ENCODE measurements at places on chromosomes 5 and 9.

DNA sequence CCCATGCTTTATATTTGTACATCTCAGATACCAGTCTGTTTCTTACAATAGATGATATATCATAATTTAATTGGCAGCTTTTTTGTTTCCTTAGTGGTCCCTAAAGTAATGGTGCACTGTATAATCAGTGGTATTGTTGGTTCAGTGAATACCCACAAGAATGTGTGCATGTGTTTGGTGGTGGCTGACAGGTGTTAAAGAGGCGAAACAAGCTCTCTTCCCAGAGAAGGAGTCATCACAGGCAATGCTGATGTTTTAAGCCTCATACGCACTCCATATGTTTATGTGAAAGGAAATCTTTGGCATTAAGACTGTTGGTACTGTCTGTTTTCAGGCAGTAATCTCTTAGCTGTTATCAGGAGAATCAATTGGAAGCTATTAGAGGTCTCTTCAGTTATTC, 49.2 kb upstream of the KIAA1958 start:
- DNase-seq: no peak

- no peak for DNase-seq
These were observed 206.4 kb upstream of the TRIM32 start for GRCh38 chr9:116480700-116481099.

DNA sequence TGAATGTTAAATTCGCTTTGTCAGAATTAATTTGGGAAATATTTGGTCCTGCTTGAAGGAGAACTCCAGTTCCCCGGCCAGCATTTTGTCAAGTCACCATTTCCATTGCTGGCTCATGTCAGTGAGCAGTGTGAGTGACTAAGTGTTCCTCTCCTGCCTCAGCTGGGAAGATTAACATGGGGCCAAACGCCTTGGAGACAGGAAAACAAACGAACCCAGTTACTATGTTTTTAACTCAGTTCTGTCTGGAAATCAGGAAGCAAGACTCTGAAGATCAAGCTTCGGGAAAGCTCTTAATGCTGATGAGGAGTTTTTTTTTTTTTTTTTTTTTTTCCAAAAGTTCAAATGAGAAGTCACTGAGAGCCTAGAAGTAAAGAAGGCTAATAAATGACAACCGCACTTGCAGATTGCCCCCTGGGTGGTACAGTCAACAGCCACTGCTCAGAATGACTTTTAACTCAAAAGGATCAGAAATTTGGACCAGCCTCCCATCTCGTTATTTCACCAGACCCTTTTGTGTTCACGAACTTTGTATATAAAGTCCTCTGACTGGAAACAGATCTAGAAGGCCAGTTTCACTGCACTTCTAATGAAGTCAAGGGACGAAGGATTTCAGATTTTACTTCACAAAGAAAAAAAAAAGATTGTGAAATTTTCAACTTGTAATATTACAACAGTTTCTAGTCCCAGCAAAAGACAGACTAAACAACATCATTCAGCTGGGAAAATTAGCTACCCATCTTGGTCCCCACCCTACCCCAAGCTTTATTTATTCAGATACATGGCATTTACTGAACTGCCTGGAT, 121.3 kb downstream of the LHFPL2 start:
- DNase-seq: no peak

GRCh38 chr9:22044583-22044982, 35.5 kb upstream of the CDKN2B start:
- DNase-seq: no peak

DNA sequence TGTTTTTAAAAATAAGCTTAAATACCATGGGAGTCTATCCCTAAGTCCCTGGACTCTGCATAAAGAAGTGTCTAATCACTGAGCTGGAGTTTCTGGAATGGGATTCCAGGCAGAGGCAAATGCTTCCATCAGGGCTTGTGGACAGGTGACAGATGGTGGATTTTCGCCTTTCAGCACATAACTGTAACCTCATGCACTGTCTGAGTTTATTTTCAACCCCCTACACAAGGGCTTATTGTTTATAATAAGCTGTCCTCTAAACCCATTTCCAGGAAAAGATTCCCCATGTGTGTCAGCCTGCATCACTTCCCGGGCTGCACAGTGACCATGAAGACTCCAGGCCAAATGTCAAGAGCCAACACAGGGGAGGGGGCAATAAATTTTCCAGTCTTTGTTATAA, 264.0 kb downstream of the PIK3R1 start:
- no peak for DNase-seq

DNA sequence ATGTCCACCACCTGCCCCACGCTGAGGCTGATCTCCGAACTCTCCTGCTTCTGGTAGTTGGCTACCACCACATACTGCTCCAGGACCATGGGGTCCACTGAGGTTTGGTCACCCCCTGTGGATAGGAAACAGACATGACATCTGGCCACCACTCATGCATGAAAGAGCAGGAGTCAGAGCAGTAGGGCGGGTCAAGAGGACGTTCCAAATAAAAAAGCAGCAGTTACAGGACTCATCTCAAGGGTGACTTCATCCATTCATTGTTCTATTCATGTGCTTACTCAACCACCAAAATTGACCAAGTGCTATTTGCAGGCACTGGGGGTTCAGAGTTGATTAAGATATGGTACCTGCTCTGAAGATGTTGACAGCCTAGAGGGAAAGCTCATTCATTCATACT, 79.2 kb upstream of the UBTD2 start:
- DNase-seq: no peak

- DNase-seq: no peak
These were observed 228.5 kb downstream of the PIK3R1 start for GRCh38 chr5:68444048-68444447.

- DNase-seq: no peak
These were observed 417.0 kb downstream of the MAN2A1 start for GRCh38 chr5:110106750-110107149.

- no peak for DNase-seq
These were observed 6.2 kb upstream of the TRIM7 start for GRCh38 chr5:181211208-181211607.

- DNase-seq: no peak
These were observed 34.9 kb downstream of the PNPLA7 start for GRCh38 chr9:137515338-137515724.

DNA sequence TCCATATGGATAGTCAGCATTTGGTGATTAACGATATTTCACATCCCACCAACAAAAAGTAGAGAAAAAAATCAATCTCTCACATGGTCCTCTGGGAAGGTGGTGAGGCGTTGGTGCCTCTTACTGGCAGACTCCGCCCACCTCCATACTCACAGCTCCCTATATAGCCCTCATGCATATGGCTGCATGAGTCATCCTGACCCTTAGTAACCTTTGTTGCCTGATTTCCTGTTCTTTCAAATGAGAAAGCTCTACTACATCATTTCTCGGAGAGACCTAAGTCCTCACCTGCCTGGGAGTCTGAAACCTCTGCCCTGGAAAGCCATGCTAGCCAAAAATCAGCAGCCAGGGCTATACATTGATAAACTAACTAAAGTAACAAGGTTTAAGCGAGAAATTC, 33.3 kb upstream of the ABCA1 start:
- no peak for DNase-seq

GRCh38 chr5:105413406-105413990, 1850.9 kb upstream of the NUDT12 start:
- no peak for DNase-seq

DNA sequence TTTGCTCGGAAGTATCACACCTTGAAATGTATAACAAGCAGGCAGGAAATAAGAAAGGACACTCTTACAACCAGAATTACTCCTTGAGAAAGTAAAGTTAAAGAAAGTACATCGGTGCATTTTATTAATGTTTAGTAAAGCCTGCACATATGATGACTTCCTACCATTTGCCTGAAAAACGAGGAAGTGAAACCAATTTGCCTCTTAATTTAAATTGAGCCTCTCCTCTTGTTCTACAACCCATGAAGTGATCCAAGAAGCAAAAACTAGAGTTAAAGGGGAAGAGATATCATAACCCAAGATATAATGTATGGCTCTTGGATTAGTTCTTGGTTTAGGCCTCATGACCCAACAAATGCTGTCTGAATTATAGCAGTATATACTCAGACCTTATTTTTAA, 95.6 kb downstream of the GNAQ start:
- no peak for DNase-seq

GRCh38 chr9:135514342-135515082, 6.7 kb upstream of the LCN1 start:
- no peak for DNase-seq

DNA sequence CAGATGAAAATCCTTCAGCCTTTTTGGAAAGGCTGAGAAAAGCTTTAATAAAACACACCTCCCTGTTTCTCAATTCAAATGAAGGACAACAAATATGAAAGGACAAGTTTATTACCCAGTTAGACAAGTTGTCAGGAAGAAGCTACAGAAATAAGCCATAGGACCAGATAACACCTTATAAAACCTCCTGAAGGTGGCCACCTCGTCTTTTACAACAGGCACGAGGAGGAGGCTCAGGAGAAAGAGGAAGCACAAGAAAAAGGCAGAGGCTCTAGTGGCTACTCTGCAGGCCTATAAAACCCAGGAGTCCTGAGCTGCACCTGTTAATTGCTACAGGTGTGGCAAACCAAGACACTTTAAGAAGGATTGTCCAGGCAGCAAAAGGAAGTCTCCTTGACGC, 352.1 kb upstream of the CDH18 start:
- DNase-seq: no peak

DNA sequence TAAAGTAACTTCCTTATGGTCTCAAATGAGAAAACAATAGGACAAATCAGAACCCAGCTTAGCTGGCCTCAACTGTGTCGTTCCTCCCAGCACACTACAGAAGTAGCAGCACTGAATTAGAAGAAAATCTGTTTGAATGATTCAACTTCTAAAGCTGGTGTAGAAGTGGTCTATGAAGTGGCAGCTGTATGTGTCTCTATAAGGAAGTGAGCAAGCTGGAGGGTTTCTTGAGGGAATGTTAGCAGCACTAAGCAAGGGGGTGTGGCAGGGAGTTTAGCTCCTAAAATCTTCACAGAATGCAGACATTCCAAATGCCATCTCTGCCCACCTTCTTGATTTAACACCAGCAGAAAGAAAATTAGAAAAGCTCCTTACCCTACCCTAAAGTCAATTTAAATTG, 4.1 kb downstream of the KLF9 start:
- DNase-seq: no peak

- no peak for DNase-seq
These were observed 1774.7 kb upstream of the ACO1 start for GRCh38 chr9:30609713-30610112.

DNA sequence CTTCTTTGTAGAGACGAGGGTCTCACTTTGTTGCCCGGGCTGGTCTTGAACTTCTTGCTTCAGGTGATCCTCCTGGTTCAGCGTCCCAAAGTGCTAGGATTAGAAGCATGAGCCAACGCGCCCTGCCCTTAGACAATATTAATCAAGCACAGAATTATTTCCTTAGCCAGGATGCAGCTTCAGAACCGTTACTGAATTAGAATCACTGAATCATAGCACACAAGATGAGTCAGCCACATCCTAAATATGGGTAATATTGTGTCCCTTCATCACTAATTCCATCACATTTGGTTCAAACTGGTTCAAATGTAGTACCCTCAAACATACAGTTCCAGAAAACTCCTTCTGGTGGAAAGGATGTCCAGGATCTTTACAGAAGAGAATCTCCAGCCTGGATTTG, 82.7 kb downstream of the BNC2 start:
- DNase-seq: no peak

DNA sequence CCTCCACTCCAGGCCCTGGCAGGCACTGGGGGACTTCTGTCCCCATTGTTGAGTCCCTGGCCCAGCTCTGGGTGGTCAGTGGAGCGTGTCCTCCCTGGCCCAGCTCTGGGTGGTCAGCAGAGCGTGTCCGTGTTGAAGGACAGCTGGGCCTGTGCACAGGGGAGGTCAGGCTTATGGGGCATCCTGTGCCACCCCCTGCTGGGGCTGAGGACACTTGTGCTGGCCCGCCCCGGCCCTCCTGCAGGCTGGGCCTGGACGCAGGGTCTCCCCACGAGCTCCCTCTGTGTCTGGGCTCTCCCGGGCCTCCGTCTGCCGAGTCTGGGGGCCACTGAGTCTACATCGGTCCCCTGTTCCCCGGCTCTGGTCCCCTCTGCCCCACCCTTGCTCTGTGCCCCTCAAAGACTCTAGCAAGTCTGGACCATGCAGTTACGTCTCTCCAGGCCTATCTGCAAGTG, 11.5 kb upstream of the CLIC3 start:
- DNase-seq: no peak

DNA sequence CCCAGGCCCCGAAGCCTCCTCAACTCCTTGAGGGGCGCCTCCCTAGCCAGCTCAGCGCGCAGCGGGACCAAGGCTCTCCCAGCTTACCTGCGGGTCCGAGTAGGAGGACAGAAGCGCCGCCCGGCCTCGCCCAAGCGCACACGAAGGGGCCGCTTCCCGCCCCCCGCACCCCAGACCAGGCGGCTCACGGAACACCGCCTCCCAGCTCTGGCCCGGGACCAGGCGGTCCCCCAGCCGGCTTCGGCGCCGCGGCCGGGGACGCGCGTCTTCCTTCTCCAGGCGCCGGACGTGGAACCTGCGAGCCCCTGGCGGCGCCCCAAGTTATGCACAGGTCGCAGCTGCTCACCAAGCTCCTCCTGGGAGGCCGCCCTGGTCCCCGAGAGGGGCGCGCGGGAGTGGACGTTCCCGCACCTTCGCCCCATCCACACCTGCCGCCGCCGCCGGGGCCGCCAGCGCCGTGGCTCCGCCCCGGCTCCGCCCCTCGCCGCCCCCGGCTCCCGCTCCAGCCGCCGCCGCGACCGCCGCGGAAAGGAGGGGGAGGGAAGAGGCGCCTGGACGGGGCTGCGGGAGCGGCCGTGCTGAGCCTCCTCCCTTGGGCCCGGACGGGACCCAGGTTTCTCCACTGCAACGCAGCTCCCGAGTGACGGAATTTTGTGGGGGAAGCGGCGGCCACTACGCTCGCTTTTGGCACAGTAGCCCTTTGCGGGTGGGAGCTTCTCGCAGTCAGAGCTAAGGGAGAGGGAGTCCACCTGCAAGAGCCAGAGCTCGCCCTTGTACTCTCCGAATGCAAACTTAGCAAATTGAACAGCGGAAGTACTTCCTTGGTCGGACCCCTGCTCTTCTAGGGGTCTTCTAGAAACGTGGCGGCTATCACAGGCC, 77.5 kb upstream of the IFNE start:
- DNase-seq: no peak

- no peak for DNase-seq
These were observed 287.5 kb downstream of the ELAVL2 start for GRCh38 chr9:23538461-23539003.

- DNase-seq: no peak
These were observed 209.6 kb downstream of the FBN2 start for GRCh38 chr5:128328446-128328845.

- no peak for DNase-seq
These were observed 21.4 kb upstream of the ANXA2R start for GRCh38 chr5:43061352-43062075.

GRCh38 chr5:63127054-63127453, 548.4 kb downstream of the LRRC70 start:
- DNase-seq: no peak

- no peak for DNase-seq
These were observed 81.9 kb upstream of the TLR4 start for GRCh38 chr9:117622347-117622746.

DNA sequence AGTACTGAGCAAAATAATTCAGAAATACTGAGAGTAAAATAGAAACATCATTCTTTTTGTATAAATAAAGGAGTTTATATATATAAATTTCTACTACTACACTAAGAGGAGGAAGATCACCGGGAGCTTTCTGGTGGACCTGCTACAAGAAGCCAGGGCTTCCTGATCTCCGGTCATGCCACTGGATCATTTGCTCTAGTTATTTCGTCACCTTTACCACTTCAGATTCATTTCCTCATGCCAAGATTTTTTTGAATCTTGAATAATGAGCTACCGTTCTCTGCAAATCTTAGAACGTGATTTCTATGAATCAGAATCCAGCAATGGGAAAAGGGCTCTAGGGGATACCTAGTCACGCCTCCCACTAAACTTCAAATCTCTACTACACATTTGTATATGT, 51.9 kb upstream of the TBC1D9B start:
- no peak for DNase-seq
